Body of pancreas (tissue), 4 donors: ENCODE measurements at places on chromosomes 4 and X. TPM values are rescaled to one million over a fixed set of nuclear protein-coding genes. Genes with fewer than 3 reads are reported as not detected.

The XK gene
- total RNA-seq = 9.3 TPM

The YIPF7 gene
- total RNA-seq = not detected

DNA sequence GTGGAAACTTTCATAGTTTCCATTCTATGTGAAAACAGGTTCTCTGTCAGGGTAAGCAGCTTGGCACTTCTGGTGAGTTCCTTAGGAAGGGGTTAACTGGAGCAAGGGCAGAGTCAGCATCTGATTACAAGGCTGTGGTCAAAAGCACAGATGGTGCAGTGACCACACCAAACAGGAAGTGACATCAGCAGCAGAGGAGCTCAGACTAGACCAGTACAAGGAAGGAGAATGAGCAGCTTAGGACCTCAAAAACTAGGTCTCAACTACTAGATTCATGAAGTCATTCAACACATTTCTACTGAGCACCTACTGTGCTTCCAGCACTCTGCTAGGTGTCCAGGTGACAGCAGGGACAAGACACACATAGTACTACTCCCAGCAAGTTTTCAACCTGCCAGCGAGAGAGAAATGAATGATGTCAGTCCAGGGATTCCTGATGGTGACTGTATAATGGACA lies 130.2 kb downstream of the AMELX start:
- DNase-seq = peak; percentile 45

DNA sequence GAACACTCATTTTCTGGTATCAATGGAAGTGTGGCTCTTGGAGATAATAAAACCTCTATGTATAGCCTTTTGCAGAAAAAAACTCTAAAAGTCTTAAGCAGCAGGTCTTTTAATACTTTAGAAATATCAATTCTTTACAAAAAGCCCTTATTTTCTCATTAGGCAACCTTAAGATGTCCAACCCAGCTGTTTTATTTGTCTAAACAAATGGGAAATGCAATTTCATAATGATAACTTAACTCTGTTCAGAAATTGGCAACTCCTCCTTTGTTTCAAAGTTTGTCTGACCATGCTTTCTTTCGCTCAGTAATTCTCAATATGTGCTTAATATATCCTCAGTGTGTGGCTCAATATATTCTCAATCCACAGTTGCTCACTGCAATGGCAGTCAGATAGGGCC lies 196.5 kb upstream of the VEGFC start:
- no peak for DNase-seq

The NDUFC1 gene
- 16.5 TPM for total RNA-seq

DNA sequence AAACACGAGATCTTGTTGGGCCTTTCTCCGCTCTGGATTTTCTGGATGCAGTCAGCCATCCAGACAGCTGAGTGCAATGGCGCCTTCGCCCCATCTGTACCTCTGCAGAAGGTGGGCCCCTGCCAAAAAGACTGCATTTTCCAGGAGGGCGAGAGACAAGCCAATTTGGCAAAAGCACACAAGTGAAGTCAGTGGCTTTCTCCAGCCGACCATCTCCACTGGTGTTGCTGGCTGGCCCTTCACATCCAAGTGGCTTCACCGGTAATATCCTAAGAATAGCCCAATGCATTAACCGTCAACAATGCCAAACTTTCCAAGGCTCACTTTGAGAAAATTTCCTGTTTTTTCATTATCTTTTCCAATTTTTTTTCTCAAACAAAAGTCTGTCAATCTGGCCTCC lies 96.2 kb upstream of the MXRA5 start:
- no peak for DNase-seq

The MSANTD1 gene
- total RNA-seq = 3.6 TPM

GRCh38 chrX:459611-460010 lies 72.9 kb upstream of the PPP2R3B start:
- DNase-seq = no peak

GRCh38 chr4:64899563-64899962 lies 490.3 kb upstream of the TECRL start:
- DNase-seq = no peak

- DNase-seq = no peak
These were observed 149.2 kb downstream of the TBL1X start for GRCh38 chrX:9614016-9614415.

GRCh38 chr4:173024203-173024602 lies 144.4 kb upstream of the GALNT7 start:
- DNase-seq = no peak

The MAGEA2 gene
- not detected for total RNA-seq

The GABRE gene
- 46.2 TPM for total RNA-seq

- peak; percentile 33 for DNase-seq
These were observed 591 bp downstream of the PRPS1 start for GRCh38 chrX:107628662-107629539.

The SYN1 gene
- 0.26 TPM for total RNA-seq

- DNase-seq = no peak
These were observed 88.3 kb downstream of the SHROOM2 start for GRCh38 chrX:9874483-9874882.

- no peak for DNase-seq
These were observed 68.6 kb upstream of the ADGRG2 start for GRCh38 chrX:19190902-19191301.

DNA sequence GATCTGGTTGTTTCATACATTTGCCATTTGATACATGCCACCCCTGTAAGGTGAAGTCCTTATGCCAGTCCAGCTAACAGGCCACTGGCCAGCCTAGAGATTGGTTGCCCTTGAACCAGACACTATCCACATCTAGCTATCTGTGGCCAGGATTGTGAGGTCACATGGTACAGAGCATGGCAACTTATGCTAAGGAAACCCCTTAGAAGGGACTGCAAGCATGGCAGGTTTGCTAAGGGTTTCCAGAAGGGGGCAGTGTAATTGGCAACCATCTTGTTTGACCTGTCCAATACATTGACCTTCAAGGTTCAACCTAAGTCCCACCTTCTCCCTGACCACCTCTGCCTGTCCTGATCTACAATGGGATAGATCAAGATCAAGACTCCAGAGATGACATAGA lies 47.5 kb downstream of the SMC1A start:
- no peak for DNase-seq

The CXCR3 gene
- total RNA-seq = not detected

DNA sequence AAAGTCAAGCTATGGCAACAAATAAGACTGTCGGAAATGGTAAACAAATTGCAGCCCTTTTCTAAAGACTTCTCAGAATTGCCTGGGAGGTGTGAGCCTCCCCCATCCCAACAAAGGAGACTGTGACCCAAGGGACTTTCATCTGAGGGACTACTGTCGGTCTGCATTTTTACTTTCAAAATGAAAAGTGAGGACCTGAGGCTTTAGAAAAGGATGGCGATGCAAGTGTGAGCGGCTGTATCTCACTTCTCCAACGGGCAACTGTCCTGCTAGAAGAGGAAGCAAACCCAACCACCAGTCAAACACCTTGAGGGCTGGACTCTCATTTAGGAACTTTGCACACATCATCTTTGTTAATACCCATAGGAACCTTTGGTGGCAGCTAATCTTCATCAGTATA lies 62.6 kb upstream of the CLNK start:
- no peak for DNase-seq

GRCh38 chrX:37986893-37987292 lies 19.5 kb upstream of the SYTL5 start:
- DNase-seq = no peak

DNA sequence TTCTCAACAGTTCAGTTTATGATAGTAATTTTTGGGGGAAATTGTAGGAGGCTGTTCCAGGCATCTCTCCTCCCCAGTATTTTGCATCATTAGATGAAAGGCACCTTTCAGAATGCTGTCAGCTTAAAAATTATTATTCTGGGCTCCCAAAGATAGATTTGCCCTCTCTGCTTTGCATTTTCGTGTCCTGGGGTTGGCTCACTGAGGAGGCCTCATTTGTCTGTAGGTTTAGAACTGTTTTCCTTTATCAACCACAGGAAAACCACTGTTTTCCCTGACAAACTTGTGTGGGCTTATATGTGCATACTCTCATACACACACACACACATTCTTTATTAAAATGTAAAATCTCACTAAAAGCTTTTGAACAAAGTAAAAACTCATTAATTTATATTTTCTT lies 197.2 kb upstream of the VCX3A start:
- no peak for DNase-seq

GRCh38 chr4:113222471-113222870 lies 173.0 kb downstream of the ANK2 start:
- no peak for DNase-seq

- DNase-seq = no peak
These were observed 93.1 kb downstream of the ANTXR2 start for GRCh38 chr4:79979785-79980437.

DNA sequence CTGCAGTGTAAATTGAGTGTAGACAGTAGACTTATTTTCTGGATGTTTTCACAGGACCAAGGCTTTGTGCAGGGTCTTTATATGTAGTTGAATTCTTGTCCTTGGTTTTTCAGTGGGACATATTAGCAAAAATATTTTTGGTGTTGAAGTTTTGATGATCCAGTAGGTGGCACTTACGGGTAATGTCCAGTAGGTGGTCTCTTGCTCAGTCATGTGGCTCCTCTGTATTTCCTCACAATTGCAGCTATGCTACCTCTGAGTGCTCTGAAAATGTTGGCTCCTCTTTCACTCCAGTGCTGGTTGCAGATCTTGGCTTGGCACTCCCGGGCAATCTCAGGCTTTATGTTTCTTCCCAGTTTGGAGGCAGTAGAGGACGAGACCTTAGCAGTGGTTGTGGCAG lies 419.8 kb upstream of the AMOT start:
- DNase-seq = no peak

The NEUROG2 gene
- total RNA-seq = not detected

DNA sequence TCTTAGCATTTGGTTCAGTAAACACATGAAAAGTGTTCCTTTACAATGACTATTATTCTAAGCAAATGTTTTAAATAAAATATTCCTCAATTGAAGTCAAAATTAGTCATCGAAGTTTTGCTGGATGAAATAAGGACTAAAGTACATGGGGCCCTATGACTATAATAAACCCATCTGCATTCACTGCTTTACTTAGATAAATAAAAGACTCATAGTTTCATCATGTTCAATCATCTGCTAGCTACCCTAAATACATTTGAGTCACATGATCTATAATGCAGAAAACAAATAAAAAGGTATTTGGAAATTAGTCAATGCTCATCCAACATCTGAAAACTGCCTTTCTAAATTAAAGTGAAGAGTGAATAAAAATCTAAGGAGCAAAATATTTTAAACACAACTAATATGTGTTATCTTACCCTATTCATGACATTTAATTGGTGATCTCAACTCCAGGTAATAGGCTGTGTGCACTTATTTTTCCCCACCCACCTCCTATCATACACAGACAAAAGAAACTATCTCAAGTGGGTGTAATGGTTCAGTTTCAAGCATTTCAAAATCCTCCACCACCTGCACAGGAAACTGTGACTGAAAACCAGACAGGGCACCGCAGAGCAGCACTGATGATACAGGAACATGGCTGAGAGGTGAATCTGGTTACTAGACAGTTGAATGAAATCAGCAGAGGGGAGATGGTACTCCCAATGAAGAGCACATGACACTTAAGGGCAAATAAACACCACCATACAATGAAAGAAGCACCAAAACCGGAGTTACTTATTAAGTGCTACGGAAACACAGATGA lies 78.6 kb downstream of the CAMK2D start:
- no peak for DNase-seq

GRCh38 chr4:113962719-113963265 lies 16.7 kb downstream of the ARSJ start:
- DNase-seq = no peak

- DNase-seq = no peak
These were observed 126.3 kb downstream of the ADAMTS3 start for GRCh38 chr4:72442715-72443114.

The GABRB1 gene
- total RNA-seq = not detected

- no peak for DNase-seq
These were observed 8.5 kb upstream of the NXF3 start for GRCh38 chrX:103101299-103102042.

DNA sequence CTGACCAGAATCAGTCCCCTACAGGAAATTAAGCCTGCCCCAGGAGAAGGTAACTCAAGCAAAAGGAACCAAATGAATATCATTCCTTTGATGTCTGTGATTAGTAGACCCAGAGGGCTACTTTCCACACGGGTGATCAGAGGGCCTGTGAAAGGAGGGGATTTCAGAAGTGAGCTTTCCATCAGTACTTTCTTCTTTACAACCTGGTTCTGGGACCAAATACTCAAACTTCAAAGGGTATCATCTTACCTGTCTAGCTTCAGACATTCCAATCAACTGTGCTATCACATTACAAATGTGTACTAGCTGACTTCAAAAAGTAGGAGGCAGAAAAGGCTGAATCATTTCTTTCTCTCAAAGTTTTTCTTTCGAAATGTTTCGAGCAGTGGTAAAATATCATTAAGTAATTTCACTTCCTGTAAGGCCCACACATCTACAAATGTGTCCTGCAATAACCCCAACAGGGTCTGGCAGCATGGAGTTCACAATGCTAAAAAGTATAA lies 23.9 kb downstream of the ACSL4 start:
- DNase-seq = no peak

DNA sequence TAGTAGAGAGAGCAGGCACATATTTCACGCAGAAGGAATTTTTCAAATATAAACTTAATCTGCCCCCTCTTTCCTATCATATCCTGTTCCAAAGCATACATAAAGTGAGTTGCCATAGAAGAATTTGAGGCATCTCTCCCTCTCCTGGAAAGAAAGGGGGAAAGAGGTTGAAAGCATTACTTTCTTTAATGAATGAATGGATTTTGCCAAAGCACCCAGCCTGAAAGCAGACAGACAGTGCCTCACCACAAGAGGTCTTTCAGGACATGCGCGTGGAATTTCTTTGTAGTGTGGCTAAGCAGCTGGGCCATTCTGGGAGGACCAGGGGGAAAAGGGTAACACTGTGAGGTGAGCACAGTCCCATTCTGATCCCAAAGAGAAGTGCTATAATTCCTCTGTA lies 651.4 kb downstream of the IQCM start:
- no peak for DNase-seq
